Femur (tissue), 1 donor: ENCODE measurements at places on chromosomes 5 and 9.
A peak's percentile ranks its signal among the peaks of the same experiment; 100 is the strongest.

GRCh38 chr9:82385633-82386032 is 397.1 kb downstream of the SPATA31D1 start:
- no peak for DNase-seq

DNA sequence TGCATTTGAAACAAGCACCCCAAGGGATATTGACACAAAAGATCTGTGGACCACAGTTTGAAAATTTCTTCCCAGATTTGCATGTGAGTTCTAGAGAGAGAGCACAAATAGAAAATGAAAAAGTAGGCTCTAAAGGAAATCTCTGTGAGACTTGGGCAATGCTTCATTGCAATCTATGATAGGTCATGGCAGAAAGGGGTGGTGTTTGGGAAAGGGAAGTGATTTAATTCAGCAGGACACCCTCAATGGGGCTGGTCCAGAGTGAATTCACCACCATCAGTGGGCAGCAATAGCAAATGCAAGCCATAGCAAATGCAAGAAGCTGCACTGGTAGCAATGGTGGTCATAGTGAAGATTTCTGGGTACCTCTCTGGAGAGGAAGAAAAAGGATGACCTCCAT is 58.1 kb downstream of the ANKRD55 start:
- no peak for DNase-seq

DNA sequence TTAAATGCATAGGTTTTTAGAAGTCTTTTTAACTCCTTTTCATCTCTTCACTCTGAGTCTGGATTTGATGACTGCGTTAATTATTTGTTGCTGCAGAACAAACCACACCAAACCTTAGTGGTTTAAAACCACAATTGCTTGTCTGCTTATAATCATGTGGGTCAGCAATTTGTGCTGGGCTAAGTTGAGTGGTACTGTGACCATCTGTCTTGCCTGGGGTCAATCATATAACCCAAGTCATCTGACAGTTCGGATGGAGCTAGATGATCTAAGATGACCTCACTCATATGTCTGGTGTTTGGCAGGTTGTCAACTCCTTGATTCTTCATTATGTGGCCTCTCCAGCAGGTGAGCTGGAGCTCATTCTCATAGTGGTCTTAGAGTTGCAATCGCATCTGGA is 219.1 kb upstream of the ELAVL2 start:
- DNase-seq, result no peak

GRCh38 chr5:143687604-143688003 is 124.4 kb upstream of the HMHB1 start:
- DNase-seq, result no peak

DNA sequence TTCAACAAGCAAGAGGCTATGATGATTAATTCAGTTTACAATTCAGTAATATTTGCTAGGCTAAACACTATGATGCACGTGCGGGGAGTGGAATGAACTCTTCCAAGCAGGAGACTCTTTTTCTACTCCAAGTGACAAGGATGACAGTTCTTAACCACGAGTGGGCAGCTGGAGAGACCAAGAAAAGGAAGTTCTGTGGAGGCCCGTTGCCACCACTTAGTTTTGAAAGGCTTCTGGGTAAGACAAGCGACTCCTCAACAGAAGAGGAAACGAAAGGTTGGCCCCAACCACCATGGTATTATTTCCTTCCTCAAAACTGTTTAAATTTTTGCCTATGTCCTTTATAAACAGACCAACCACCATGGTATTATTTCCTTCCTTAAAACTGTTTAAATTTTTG is 2.8 kb downstream of the DCAF12 start:
- DNase-seq, result peak; percentile 60

DNA sequence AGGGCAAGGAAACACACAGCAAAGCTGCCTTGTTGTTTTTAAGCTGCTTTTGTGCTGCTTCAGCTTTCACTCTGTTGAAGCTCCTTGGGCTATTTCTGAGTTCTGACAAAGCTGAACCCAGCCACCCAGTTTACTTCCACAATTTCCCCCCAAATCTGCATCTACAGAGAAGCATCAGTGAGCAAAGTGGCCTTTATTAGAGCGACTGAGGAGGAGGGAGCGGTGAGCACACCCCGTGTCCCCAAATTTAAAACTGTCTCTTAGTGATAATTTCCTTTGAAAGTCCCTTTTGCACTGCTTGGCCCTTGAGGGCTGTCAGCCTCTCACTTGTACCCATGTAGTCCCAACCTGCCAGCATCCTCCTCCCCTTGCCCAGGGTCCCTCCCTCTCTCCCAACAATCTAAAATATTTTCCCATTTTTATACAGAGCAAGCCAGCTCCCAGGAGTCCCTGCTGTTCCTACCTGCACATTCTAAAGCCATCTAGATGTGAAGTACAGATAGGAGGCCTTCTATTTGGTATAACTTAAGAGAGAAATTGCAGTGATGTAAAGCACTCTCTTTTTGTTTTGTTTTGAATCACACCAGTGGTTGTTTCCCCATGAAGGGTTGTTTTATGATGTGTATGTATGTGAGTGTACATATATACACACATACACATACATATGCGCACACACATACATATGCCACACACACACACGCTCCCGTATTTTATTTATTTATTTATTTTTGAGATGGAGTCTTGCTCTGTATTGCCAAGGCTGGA is 313.5 kb downstream of the TLE4 start:
- DNase-seq, result no peak

DNA sequence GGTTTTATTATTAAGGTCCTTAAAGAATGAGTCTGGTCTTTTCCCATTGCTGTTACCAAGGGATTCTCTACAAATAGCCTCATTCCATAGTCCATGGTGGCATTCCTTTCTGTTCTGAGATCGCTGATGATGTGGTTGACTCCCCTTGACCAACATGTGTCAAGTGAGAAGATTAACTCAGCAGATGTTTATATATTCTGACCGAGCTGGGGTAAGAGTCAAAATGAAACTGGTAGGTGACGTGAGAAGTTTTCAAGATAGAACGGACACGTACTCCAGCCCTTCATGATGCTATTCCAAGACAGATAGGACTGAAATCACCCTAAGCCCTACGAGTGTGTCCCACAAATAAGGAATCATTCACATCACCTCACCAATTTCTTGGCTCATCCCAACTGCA is 155.5 kb upstream of the WWC1 start:
- DNase-seq, result no peak

DNA sequence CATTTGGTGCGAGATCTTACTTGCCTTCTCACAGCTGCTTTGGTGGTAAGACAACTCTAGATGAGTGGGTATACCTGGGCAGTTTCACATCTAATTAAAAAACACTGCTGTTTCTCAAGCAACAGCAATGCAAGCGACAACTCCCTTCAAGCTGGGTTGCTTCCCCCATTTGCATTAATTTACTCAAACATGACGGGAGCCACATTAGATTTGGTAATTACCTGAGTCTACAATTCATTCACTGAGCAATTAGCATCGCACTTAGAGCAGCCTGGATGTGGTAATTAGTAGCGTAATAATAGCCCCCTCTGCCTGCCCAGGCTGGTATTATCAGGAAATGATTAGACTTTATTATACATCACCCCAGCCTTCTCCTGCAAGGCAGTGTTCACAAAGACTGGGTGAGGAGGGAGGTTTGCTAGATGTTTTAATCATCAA is 73.4 kb downstream of the FBXO38 start:
- DNase-seq, result no peak

- DNase-seq, result no peak
Measured at GRCh38 chr9:137350696-137351584, 48.9 kb upstream of the NRARP start.

GRCh38 chr9:121844098-121844497 is 192.7 kb downstream of the DAB2IP start:
- DNase-seq, result no peak

DNA sequence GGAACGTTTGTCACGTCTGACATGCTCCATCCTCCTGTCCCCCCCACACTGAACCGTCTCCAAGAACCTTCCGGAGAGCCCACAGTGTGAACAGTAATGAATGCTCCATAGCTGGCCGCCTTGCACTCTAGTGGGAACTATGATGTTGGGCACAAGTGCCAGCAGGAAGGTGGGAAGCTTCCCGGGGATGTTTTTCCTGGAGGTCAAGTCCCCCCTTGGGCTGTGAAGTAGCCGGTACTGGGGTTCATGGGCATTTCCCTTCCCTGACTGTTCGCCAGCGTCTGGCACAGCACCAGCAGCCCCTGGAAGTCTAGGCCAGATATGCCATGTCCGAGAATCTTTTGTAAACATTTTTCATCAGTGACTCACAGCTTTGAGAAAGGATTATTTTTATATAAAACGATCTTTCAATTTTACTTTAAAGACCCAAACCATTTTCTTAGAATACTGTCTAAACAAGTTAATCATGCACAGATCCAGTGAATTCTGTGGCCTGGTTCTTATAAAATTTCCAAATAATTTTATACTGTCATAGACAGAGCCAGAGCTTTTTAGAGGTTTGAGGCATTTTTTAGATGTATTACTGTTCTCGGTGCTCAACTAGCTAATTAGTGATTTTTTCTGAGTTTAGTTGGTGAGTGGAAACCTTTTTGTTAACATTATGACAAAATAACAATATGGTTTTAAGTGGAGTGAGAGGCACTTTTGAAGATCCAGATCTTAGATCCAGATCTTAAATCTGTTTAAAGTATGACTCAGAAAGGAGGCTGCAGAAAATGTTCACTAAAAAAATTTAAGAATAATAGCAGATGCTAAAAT is 11.6 kb downstream of the ABL1 start:
- DNase-seq, result peak; percentile 72

GRCh38 chr5:123844873-123845272 is 332.9 kb downstream of the CSNK1G3 start:
- DNase-seq, result no peak
